ENCODE measurements at places on chromosomes 1 and 21. TPM values are rescaled to one million over a fixed set of nuclear protein-coding genes. Genes with fewer than 3 reads are reported as not detected.

DNA sequence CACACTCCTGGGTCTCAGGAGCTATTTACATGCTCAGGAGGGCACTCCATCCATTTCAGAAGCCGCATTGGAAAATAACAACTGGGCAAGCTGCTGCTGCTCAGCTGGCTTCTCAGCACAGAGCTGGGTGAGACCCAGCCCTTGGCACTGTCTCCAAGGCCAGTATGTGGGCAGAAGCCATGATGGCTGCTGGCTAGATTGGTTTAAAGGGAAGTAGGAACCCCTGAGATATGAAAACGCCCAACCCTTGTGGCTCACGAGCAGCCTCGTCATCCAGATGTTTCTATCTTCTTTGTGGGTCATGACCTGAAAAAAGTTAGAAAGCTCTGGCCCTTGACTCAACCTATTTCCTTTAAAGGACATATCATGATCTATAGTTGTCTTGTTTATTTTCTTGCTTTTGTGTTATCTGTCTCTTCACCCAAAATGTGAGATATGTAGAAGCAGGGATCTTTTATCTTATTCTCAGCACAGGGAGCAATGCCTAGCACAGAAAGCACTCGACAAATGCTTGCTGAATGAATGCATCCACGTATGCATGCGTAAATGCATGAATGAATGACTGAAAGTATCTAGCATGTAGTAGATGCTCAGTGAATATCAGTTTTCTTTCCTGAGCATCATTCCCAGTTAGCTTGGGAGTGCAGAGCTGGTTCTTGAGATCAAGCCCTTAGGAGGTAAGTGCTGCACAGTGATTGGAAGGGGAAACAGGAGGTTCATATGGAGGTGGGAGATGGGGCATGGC, 11.6 kb downstream of the MYBPH start:
- no peaks in the 10 kb centered on the region for H3K4me1 ChIP-seq
- no peak for DNase-seq
- H3K36me3 ChIP-seq = no peaks in the 10 kb centered on the region

- no peak overlapping the region for H3K27ac ChIP-seq
- H3K27me3 ChIP-seq = no peaks in the 10 kb centered on the region
- no peak overlapping the region for H3K4me3 ChIP-seq
- peaks cover 9% of the 10 kb centered on the region for H3K4me1 ChIP-seq
- DNase-seq = no peak
- no peaks in the 10 kb centered on the region for H3K36me3 ChIP-seq
Measured at GRCh38 chr1:182301467-182302198, 90.0 kb downstream of the GLUL start.

- H3K4me3 ChIP-seq = no peak overlapping the region
- no peaks in the 10 kb centered on the region for H3K36me3 ChIP-seq
- H3K27ac ChIP-seq = no peak overlapping the region
Measured at GRCh38 chr1:32289256-32289655, 2.6 kb upstream of the HDAC1 start.

GRCh38 chr1:67170751-67171573, 4.7 kb downstream of the IL23R start:
- H3K27me3 ChIP-seq = no peaks in the 10 kb centered on the region
- DNase-seq = no peak
- H3K4me3 ChIP-seq = no peak overlapping the region
- no peak overlapping the region for H3K27ac ChIP-seq

- H3K36me3 ChIP-seq = peaks cover 6% of the 10 kb centered on the region
- DNase-seq = no peak
- no peaks in the 10 kb centered on the region for H3K27me3 ChIP-seq
- peak within 1 kb of the TSS; percentile 75 for H3K27ac ChIP-seq
- peak within 1 kb of the TSS; percentile 79 for H3K4me3 ChIP-seq
Measured at GRCh38 chr1:52601991-52602855, at the start of gene GPX7. Gene GPX7 (plus strand): TSS chr1:52602371. CDS start chr1:52602410, 39 bp downstream.

- H3K27ac ChIP-seq = no peak overlapping the region
- no peaks in the 10 kb centered on the region for H3K27me3 ChIP-seq
- peaks cover 7% of the 10 kb centered on the region for H3K4me1 ChIP-seq
- H3K4me3 ChIP-seq = no peak overlapping the region
- H3K36me3 ChIP-seq = no peaks in the 10 kb centered on the region
Measured at GRCh38 chr1:94790246-94790645, 29.9 kb upstream of the SLC44A3 start.

DNA sequence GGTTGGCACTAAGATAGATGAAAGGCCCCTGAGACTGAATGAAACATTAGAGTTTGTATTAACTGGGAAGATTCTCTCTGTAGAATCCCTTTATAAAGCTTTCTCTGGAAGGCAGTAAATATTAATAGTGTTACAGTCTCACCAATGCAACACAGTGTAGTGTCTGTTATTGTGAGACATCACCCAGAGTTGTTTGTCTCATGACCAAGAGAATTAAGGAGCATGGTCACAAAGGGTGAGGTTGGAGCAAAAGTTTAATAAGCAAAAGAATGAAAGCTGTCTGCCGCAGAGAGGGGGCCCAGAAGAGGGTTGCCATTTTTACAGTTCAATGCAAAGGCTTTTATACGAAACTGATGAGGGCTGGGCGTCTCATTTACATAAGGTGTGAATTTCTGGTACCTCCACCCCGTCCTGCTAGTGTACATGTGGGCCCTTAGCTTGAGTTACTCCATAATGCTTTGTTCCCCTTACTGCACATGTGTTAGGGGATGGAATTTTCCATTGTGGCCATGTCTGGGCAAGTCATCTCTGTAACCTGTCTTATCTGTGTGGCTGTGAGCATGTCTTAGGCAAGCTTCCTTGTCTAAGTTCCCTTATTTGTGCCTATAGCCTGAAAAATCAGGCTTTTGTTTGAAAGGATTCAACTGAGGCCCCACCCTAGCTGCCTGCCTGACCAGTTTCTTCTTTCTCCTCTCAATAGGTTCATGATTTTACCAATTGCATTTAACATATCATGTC, 184.1 kb downstream of the RASAL2 start:
- H3K4me3 ChIP-seq = no peak overlapping the region
- no peak overlapping the region for H3K27ac ChIP-seq
- no peak for DNase-seq
- H3K36me3 ChIP-seq = no peaks in the 10 kb centered on the region
- H3K4me1 ChIP-seq = peaks cover 33% of the 10 kb centered on the region

- no peaks in the 10 kb centered on the region for H3K36me3 ChIP-seq
- no peaks in the 10 kb centered on the region for H3K27me3 ChIP-seq
- H3K27ac ChIP-seq = no peak overlapping the region
- H3K4me3 ChIP-seq = no peak overlapping the region
- no peak for DNase-seq
Measured at GRCh38 chr21:34956416-34957316, 92.4 kb downstream of the RUNX1 start.

DNA sequence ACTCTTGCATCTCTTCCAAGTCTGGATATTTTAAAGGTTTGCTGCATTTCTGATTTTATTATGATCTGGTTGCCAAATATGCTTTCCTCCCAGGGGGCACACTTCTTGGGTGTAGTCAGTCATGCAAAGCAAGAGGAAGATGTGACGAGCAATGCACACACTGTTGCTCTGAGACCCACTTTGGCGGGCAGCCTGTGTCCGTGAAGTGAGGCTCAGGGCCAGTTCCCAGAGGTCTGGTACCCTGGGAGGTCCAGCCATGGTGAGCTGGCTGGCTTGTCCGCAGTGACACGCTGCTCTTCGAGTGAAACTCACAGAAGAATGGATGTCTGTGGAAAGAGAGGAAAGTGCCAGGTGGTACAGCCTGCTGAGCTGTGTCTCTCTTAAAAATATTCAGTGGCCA, 52.8 kb upstream of the EDN2 start:
- H3K27me3 ChIP-seq = no peaks in the 10 kb centered on the region
- no peak for DNase-seq
- no peaks in the 10 kb centered on the region for H3K36me3 ChIP-seq
- peaks cover 30% of the 10 kb centered on the region for H3K4me1 ChIP-seq

SNX27 gene
- total RNA-seq = 25.6 TPM

UBE2U gene
- total RNA-seq = not detected
